ENCODE measurements at places on chromosomes 3 and 15.

DNA sequence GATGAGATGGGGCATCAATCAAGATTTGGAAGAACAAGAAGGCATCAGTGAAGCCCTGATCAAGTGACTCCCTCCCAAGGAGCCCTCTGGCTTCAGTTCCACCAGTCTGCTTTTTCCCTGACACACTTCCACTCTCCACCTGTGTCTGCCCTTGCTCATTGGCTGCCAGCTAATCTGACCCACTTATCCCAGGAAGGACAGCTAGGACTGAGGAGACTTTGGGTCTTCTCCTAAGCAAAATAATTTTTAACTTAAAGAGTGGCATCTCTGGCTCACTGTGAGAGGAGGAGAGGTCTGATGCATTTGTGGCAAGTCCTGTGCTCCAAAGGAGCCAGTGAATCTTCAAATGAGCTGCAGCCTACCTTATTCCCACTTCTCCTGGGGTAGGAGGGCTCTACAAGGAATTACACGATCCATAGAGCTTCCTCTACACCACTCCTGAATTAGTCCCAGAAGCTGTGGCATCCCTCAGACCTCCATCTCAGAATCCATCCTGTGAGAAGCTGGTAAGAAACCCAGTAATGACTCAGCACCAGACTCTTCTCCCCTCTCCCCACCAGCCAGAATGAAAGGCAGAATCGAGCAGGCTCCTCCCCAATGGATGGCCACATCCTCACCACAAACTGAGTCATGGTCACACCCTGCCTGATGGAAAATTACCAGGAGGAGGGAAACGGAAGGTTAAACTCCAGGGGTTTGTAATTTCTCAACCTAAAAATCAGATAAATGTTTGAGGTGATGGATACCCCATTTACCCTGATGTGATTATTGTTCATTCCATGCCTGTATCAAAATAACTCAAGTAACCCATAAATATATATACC, 6.3 kb upstream of the PKM start:
- DNase-seq = no peak

- DNase-seq = no peak
Observed at GRCh38 chr15:85778107-85778776, 16.5 kb downstream of the KLHL25 start.

- DNase-seq = no peak
Observed at GRCh38 chr3:69540706-69541581, 155.1 kb upstream of the FRMD4B start.

DNA sequence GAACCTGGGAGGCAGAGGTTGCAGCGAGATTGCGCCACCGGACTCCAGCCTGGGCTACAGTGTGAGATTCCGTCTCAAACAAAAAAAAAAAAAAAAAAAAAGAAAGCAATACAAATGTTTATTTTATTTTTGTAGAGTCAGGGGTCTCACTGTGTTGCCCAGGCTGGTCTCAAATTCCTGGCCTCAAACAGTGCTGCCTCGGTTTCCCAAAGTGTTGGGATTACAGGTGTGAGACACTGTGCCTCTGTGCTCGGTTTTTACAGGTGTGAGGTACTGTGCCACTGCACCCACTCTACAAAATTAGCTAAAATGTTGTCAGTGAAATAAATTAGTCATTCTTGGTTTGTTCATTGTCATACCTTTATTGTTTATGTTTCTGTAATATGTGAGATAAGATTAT, 5.5 kb downstream of the PIAS1 start:
- DNase-seq = no peak

DNA sequence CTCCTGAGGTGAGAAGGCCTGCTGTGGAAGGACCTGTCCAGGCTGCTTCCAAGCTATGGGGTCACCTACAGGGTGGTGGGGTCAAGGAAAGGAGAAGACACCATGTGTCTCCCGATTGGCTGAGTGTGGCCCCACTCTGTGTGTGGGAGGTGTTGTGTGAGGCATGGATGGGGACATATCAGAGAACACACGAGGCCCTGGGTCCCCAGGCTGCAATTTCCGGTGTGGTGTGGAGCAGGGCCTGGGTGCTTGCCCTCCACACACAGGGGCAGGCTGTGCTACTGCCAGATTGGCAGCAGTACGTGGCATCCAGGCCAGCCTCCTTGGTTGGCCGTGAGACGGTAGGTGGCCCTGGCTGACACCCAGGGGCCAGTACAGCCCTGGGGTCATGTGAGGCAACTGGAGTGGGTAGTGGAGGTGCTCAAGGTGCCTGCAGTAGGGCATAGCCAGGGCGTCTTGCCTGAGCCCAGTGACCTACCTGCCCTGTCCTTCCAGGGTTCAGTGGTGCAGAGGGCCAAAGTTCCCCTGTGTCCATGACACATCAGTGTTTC, 233.8 kb downstream of the SNRPN start:
- no peak for DNase-seq

DNA sequence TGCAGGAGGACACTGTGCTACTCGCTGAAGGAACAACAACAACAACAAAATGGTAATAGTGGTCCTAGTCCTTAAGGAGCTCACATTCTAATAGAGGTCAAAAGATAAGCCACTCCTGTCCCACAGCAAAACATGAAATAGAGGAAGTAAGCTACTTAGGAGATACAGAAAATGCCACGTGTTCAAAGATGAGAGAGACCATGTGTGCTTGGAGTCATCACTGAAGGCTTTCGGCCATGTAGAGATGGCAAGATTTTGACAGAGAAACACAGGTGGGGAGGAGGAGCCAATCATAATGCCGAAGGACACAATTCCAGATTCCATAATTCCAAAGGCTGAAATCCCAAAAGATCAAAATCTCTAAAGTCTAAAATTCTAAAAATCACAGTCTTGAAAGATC, 24.8 kb upstream of the RIOX2 start:
- DNase-seq = no peak
